ENCODE measurements at places on chromosomes 11 and 22.

GRCh38 chr11:116190861-116191260 is 581.9 kb downstream of the BUD13 start:
- no peak for DNase-seq

DNA sequence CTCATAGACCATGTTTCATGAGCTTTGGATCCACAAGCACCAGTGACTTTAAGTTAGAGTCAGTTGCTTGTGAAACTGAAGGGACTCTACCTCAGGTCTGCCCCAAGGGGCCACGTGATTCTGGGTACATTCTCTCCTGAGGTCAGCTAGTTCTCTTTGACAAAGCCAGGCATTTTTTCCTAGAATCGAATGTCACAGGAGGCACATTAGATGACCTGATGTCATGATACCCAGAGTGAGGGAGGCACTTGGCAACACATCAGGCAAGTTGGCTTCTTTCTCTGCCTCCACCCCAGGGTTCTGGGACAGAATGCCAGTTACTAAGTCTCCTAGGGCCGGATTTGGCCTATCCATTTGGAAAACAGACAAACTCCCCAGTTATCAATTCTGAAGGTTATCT is 93.0 kb downstream of the APIP start:
- no peak for DNase-seq

GRCh38 chr11:17991783-17992433 is 20.9 kb downstream of the SERGEF start:
- no peak for DNase-seq

- DNase-seq: no peak
These were observed 114.6 kb downstream of the NECTIN1 start for GRCh38 chr11:119614222-119615002.

GRCh38 chr11:128399251-128400121 is 187.9 kb downstream of the ETS1 start:
- DNase-seq: no peak

DNA sequence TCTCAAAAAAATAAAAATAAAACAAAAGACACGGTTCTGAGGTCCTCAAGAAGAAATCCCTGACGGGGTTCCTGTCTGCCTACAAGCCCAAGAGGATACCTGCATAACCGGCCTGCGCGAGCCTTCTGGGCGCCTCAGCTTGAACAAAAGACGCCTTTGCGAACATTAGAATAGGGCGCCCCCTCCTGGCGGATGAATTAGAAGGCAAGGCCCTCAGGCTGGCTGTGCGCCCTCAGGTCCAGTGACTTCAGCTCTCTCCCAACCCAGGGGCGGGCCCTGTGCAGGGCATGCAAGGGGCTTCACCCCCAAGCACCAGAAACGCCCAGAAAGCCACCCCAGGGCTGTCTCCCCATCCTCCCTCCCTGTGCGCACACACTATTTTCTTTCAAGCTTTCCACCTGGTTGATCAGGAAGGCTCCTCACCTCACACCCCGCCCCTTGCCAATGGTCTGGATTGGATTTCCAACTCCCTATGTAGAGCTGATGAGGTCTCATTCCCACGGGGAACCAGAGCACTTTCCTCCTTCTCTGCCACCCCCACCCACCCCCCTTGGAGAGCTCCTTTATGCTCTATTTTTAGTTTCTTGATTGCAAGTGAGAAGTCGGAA is 273.3 kb downstream of the BUD13 start:
- no peak for DNase-seq

DNA sequence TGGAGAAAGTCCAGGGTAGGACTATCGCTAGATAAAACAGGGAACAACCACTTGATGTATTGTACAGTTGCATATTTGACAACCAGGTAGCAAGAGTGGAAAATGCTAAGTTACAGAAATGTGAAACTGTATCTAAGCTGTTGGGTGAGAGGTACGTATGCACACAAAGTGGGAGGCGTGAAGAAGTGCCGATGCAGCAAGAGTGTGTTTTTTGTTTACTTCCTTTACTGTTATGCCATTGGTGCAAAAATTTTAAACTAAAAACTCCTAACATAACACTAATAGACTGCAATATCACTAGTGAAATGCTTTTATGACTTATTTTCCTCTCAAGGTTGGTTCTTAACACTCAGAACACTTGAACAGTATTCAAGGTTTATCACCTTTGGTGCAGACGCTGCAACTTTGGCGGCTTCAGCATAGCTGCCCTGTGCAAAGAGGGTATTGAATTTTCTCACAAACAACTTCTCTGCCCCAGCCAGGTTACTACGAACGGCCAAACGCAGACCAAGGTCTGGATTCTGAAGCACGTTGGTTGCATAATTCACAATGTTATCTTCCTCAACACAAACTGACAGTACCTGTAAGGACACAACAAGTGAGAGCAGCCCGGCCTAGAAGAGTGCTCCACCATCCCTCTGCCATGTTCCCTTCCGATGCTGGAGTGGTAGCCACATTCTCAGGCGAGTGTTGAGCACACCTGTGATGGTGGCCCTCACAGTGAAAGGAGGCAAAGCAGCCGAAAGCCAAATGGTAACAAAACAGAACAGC is 55.8 kb upstream of the SLC25A1 start:
- DNase-seq: no peak

GRCh38 chr11:61019037-61019831 is 47.8 kb downstream of the CD6 start:
- no peak for DNase-seq

GRCh38 chr11:783581-784015 is 6.3 kb downstream of the CEND1 start:
- no peak for DNase-seq

DNA sequence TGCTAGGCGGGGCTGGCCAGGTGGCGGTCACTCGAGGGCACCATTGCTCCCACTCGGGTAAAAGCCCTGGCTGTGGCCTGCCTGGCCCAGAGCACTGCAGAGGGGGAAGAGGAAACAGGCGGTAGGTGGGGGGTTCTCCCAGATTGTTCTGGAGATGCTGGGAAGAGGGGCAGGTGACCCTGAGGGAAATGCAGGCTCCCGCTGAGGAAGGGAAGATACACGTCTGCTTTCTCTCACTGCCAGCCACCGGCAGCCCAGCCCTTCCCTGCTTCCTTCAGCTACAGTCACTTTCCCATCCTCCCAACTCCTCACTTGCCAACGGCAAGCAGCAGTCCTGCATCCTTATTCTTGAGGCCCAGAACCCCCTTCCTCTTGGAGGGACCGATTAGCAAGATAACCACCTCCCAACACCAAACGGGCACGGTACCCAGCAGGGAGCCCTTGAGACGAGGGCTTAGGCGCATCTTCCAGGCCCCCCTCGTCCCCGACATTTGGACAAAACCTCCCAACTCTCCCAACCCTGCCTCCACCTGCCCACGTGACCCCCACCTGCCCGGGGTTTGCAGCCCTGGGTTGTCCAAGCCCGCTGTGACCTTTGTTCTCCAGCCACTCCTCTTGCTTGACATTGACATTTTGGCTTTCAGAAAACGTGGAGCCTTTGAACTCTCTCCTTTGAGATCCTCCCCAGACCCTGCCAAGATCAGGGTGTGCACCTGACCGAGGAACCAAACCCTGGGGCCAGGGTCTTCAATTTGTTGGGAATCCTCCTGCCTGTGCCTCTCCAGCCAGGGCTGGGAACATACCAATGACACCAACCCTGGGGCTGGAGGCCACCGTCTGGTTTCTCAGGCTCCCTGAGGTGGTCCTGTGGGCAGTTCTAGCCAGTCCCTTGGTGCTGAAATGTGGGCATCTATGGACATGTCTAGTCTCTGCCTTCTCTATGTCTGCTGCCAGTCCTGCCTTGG is 48.8 kb upstream of the TTLL12 start:
- no peak for DNase-seq

DNA sequence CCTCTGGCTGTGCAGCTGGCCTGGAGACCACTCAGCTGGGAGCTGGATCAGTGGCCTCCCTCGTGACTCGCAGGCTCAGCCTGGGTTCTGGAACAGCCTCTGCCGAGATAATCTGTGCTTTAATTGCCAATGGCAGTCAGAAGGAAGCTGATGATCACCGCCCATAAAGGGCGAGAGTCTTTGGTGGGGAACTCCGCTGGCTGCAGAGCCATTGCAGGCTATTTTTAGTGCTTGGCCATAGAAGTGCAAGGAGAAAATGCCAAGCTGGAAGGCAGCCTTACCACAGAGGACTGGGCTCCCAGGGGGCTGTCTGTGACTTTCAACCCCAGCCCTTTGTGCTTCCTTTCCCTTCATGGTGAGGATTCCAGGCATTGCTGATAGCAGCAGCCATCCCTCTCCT is 62.2 kb upstream of the TENM4 start:
- DNase-seq: no peak

DNA sequence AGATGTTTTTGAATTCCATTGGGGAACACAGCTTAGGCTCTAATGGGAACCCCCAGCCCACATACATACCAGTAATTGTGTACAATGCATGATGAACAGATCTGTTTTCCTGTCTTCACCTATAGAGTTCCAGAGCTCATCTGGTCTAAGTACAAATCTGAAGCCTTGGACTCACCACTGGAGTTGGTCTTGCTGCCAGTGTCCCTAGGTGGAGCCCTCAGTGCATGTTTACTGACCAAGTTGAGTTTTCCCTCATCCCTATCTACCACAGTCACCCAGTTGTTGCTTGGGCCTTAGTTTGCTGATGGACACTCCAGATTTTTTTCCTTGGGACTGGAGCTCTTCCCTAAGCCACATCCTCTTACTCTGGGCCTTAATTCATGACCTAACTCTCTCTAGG is 159.2 kb upstream of the DDI1 start:
- DNase-seq: no peak

GRCh38 chr11:86115542-86116385 is 46.9 kb upstream of the PICALM start:
- DNase-seq: no peak

DNA sequence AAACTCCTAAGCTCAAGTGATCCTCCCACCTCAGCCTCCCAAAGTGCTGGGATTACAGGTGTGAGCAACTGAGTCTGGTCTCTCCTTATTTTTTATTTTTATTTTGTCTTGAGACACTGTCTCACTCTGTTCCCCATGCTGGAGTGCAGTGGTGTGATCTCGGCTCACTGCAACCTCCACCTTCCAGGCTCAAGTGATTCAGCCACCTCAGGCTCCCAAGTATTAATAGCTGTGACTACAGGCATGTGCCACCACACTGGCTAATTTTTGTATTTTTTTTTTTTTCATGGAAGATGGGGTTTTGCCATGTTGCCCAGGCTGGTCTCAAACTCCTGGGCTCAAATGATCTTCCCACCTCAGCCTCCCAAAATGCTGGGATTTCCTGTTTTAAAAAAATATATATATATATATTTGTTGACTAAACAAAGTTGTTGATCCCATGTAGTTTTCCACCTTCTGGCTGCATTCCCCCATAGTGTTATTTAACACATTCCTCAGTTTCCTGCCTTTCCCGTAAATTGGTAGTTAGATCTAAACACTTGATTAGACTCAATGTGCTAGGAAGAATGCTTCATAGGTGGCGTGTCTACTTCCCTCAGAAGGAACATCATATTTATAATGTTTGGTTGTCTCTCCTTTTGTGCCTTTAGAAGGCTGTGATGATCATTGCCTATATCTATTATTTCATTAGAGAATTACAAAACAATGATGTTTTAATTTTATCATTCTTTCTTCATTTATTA is 38.8 kb downstream of the LRRC32 start:
- DNase-seq: no peak

DNA sequence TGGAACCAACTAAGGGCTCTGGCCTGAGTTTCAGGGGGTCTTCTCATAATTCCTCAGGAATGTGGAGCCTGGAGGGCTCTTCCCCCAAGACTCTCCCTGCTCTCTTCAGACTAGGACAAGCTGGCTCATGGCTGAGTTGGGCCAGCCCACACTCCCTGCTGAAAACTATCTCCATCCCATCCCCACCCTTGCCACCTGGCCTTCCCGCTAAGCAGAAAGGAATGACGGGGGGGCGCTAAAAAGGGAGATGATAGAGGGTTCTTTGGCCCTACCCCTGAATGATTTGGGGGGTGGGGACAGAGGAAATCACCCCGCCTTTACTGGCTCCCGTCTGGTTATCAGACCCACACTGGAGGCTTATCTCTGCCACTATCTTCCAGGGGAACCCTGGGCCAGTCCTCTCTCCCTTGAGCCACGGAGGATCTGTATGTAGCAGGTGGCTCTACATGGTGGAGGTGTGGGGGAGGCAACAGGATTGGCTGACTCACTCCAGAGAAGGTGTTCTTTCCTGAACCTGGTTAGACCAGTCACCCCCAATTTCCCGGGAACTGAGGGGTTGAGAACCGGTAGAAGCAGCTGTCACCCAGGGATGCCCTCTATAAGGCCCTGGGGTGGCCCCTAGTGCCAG is 5.7 kb downstream of the SMTN start:
- DNase-seq: no peak

DNA sequence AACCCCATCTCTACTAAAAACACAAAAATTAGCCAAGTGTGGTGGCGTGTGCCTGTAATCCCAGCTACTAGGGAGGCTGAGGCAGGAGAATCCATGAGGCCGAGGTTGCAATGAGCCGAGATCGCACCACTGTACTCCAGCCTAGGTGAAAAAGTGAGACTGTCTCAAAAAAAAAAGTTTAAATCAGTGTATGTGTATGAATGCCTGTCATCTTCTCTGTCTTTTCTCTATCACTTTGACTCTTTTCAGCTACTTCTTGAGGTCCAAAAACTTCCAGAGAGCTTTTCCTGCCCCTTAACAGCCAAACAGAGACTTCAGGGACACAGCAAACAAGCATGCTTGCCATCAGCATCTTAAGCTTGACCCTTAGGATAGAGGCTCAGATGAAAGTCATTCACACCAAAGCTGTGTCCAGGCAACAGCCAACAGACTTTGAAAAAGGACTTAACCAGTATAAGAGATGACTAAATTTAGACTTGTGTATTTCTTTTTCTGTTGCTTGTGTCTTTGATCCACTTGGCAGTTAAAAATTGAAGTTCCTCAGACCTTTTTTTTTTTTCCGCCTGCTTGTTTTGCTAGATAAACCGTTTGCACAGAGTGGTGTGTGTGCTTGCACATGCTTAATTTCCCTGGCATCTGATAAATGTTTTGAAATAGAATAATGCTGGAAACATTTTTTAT is 151.9 kb downstream of the DBX1 start:
- no peak for DNase-seq

DNA sequence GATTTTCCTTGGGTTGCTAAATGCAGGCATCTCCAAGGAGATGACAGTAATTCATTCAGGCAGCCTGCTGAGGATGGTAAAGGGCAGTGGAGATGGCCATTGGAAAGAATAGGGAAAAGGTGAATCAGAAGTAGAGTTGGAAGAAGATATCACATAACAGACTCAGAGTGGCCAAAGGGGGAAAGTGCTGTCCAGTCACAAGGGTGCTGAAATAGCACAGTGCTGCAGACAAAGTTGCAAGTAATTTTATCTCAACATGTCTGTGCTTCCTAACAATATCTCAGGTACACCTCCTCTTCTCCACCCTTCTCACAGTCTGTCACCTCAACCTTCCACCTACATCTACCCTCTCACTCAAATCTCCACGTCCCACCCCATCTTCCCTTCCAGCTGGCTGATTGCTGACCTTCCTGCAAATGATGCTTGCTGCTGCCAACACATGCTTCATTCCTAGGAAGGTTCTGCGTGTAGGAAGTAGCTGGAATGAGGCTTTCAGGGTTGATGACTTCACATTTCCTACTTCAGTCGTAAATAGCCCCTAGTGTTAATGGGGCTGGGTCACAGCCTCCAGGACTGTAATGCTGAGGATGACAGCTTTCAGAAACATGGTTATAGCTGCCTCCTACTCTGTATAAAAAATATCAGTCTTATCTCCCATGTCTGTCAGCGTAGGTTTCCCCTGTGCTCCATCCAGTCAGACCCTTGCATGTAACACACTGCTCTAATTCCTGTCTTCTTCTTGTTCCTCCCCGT is 123.9 kb downstream of the CTNND1 start:
- DNase-seq: no peak

GRCh38 chr22:25404928-25405816 is 159.3 kb upstream of the GRK3 start:
- no peak for DNase-seq
